ENCODE measurements at places on chromosomes 13 and 19. TPM values are rescaled to one million over a fixed set of nuclear protein-coding genes. Genes with fewer than 3 reads are reported as not detected.

The PLIN5 gene
- 4.6 TPM for total RNA-seq

The TRAPPC6A gene
- 36.1 TPM for total RNA-seq

The HCN2 gene
- 0.44 TPM for total RNA-seq

The ZNF792 gene
- total RNA-seq, result 39.1 TPM

The PLA2G4C gene
- 44.0 TPM for total RNA-seq

The RUBCNL gene
- 0.20 TPM for total RNA-seq

The TDRD3 gene
- total RNA-seq, result 7.6 TPM

The ZNF66 gene
- 2.8 TPM for total RNA-seq

The KRTDAP gene
- not detected for total RNA-seq

The HSD17B14 gene
- total RNA-seq, result 2.6 TPM

The SCEL gene
- not detected for total RNA-seq

The PRR22 gene
- 0.22 TPM for total RNA-seq

The CEACAM8 gene
- total RNA-seq, result not detected

The MAB21L1 gene
- total RNA-seq, result not detected

The PRSS57 gene
- total RNA-seq, result not detected

The LIPE gene
- total RNA-seq, result 2.6 TPM

The FCER2 gene
- total RNA-seq, result not detected

The OPA3 gene
- total RNA-seq, result 3.1 TPM

The KLK14 gene
- total RNA-seq, result not detected

The REXO1 gene
- 6.9 TPM for total RNA-seq

The LRRC25 gene
- total RNA-seq, result not detected

The SIGLEC12 gene
- total RNA-seq, result not detected

The POLD1 gene
- total RNA-seq, result 38.1 TPM

The AMH gene
- total RNA-seq, result 0.65 TPM

The ADAT3 gene
- 1.3 TPM for total RNA-seq

The SHC2 gene
- total RNA-seq, result 28.4 TPM

The TJP3 gene
- not detected for total RNA-seq

The SLC15A1 gene
- not detected for total RNA-seq

The OVOL3 gene
- not detected for total RNA-seq

The PSG7 gene
- not detected for total RNA-seq

The ZNF813 gene
- 4.4 TPM for total RNA-seq

The ZNF544 gene
- total RNA-seq, result 58.5 TPM

The ZSCAN1 gene
- not detected for total RNA-seq

The OR7D2 gene
- total RNA-seq, result not detected

The PRTN3 gene
- total RNA-seq, result not detected

The R3HDM4 gene
- 28.8 TPM for total RNA-seq

The PALM3 gene
- total RNA-seq, result not detected

The SEMA6B gene
- 50.6 TPM for total RNA-seq

The PDE4A gene
- total RNA-seq, result 1.8 TPM

The SMIM24 gene
- not detected for total RNA-seq

The ZNF799 gene
- 7.5 TPM for total RNA-seq
